Bronchial epithelial cell (primary cell): ENCODE measurements at places on chromosomes 2 and 18. TPM values are rescaled to one million over a fixed set of nuclear protein-coding genes. Genes with fewer than 3 reads are reported as not detected.
A peak's percentile ranks its signal among the peaks of the same experiment; 100 is the strongest.

Gene LYG2
- not detected in 2 replicates for total RNA-seq

Gene TAF4B
- 2.3 and 6.6 TPM in 2 replicates for total RNA-seq

Gene COLEC12
- under 0.01 and 0.53 TPM in 2 replicates for total RNA-seq

Gene GAD1
- total RNA-seq, result 1.3 and 1.7 TPM in 2 replicates

Gene RFTN2
- total RNA-seq, result under 0.01 and 0.13 TPM in 2 replicates

Gene RGPD4
- not detected in 2 replicates for total RNA-seq

Gene CASP10
- total RNA-seq, result 2.6 and 5.1 TPM in 2 replicates

Gene ARHGAP28
- total RNA-seq, result 0.26 and 0.38 TPM in 2 replicates

Gene DUSP2
- 1.8 and 5.3 TPM in 2 replicates for total RNA-seq

Gene CYP26B1
- under 0.01 and 0.53 TPM in 2 replicates for total RNA-seq

Gene ATP6V1C2
- total RNA-seq, result 0.26 and 0.90 TPM in 2 replicates

DNA sequence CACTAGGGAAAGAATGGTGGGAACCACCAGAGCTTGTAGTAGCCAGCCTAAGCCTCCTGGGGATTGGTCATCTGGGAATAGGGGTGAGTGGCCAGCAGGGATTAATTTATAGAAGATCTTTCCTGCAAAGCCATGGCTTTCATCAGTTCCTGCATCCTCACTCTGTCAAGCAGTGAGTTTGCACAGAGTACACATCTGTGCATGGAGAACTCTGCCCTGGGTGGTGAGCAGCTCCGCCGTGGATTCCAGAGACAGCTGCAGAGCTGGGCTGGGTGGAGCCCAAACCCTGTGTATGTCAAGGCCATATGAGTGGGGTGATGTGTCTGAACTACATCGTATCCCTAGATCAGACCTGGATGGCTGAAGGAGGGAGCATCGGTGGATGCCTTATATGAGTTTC is 182.2 kb downstream of the GLI2 start:
- no peak for DNase-seq

DNA sequence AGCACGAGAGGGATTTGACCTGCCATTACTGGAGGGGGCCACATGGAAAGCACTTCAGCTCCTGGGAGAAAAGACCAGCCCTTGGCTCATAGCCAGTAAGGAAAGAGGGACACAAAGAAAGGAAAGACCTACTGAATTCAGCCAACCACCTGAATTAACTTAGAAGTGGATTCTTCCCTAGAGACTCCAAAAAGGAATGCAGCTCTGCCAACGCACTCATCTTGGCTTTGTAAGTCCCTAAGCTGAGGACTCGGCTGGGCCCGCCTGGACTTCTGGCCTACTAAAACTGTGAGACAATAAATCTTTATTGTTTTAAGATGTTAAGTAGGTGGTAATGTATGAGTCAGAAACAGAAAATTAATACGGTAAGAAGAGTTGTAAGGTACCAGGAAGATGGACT is 11.5 kb downstream of the ATF2 start:
- DNase-seq, result no peak

DNA sequence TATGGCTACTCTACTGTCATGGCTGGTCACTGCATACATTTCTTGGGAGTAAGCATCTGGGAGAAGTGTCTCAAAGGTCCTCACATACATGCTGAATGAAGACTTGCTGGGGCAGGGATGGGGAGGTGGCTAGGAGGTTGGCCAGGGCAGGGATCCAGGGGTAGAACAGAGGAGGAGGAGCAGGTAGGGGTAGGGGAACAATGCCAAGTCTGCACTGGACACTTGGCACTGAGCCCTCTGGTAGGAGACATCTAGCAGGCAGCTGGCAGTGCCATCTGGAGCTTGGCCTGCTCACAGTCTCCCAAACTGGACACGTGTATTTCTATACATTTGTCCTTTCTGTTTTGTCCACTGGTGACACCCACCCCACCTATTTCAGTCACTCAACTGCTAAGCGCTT is 62.7 kb upstream of the REV1 start:
- no peak for DNase-seq

- DNase-seq, result no peak
Observed at GRCh38 chr2:236904389-236905263, 181.1 kb upstream of the COPS8 start.

- DNase-seq, result no peak
Observed at GRCh38 chr2:231241755-231242507, 43.5 kb downstream of the ARMC9 start.

GRCh38 chr2:36352701-36353100 is 2.9 kb upstream of the CRIM1 start:
- peak; percentile 84 for DNase-seq

- peak; percentile 54 for DNase-seq
Observed at GRCh38 chr2:191521608-191522208, 156.2 kb upstream of the NABP1 start.

DNA sequence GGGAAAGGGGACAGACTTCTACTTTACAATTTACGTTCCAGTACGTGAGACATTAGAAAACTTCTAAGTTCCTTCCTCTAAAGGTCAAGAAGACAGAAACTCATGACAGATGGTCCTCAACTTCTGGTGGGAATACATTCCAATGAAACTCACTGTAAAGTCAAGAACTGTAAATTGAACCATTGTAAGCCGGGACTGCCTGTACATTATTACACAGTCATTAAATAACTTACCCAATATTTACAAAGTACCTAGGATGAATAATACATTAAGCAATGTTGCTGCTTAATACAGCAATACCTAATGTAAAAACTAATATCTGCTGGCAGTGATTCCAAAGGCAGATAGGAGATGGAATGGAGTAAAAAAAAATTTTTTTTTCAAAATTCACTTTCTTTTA is 51.9 kb downstream of the CDH2 start:
- peak; percentile 82 for DNase-seq

DNA sequence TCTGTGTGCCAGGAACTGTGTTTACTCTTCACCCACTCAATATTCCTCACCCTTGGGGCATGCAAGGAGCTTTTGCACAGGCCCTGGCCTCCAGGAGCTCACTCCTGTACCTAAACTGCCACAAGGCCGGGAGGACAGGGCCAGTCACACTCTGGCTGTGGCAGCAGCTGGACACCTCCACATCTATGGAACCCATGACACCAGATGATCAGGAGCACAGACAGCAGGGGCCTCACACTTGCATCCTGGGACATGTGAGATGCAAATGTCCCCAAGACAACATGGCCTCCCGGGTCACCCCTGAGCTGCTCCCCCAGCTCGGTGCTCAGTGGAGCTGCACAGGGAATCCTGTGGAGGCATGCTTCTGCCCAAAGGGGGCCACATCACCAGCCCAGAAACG is 61.8 kb upstream of the SLC66A3 start:
- no peak for DNase-seq

GRCh38 chr2:16479721-16480120 is 185.9 kb downstream of the CYRIA start:
- no peak for DNase-seq

DNA sequence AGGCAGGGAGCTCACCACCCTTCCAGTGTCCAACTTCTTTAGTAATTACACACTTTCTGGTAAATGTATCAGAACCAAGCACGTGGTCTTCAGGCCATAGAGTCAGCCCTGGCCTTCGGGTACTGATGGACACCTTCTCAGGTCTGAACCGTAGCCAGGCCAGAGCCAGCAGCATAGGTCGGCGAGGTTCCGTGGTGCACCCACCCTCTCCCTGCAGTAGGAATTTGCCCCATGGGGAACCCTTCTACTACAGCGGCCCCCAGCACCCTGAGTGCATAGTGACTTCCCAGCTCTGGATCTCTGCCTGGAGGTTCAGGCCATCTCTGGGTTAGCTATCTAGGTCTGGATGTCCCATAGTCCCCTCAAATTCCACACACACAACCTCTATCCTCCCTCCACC is 61.6 kb downstream of the EDAR start:
- no peak for DNase-seq

DNA sequence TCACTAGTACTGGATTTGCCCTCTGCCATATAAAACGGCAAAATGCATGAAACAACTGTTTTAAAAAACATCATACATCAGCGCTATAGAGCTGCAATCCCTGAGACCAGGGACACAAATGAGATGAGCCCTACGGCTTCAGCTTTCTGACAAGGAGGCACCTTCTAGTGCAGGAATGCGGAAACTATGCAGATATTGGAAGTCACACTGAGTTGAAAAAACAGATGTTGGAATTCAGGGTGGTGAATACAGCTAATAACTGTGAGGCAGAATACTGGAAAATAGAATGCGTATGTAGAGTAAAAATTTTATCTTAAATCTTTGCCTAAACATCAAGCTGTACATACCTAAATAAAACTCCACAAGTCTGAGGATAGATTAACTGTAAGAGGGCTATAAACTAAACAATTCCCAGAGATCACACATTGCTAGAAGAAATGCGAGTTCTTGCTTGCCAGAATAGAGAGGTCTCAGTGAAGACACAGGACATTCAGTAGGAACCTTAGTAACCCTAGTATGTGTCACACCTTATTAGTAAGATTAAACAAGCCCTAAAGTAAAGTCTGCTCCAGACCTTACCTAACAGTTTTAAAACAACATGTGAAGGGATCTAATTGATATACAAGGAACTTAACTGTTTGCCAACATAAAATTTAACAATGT is 541.4 kb upstream of the DDX18 start:
- peak; percentile 7 for DNase-seq

GRCh38 chr2:130987519-130988425 is 105.5 kb downstream of the FAM168B start:
- DNase-seq, result no peak

GRCh38 chr18:51076503-51076902 is 46.5 kb downstream of the SMAD4 start:
- no peak for DNase-seq

- no peak for DNase-seq
Observed at GRCh38 chr2:218701806-218702205, 8.8 kb upstream of the TTLL4 start.

DNA sequence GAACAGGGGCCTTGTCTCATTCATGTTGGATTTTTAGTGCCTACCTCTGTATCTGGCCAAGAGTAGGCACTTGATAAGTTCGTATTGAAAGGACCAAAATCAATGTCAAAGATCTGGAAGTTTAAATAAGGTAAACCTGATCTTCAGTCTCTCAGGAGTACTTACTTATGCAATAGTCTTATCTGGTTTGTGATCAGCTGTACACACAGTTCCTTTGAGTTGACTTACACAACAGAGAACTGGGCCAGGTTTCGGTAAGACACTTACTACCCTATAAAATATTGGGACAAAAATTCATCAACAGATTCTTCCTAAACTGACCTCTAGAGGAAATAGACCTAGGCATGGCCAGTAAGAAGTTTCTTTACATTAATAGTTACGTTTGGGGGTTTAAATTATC is 113.6 kb upstream of the NXPH2 start:
- no peak for DNase-seq

DNA sequence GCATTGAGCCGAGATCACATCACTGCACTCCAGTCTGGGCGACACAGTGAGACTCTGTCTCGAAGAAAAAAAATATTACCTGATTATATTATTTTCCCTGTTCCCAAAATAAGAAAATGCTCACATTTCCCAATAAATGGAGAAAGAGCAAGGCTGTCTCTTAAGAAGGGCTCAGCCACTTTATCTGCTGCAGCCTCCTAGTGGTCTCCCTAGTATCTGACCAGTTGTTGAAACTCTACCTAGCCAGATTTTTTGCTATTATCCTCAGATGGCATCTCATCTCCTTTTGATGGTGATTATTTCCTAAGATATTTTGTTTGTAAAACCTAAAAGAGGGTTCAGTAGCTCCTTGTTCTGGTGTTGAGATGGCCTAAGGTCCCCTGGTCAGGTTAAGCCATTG is 114.3 kb downstream of the TPGS2 start:
- no peak for DNase-seq

DNA sequence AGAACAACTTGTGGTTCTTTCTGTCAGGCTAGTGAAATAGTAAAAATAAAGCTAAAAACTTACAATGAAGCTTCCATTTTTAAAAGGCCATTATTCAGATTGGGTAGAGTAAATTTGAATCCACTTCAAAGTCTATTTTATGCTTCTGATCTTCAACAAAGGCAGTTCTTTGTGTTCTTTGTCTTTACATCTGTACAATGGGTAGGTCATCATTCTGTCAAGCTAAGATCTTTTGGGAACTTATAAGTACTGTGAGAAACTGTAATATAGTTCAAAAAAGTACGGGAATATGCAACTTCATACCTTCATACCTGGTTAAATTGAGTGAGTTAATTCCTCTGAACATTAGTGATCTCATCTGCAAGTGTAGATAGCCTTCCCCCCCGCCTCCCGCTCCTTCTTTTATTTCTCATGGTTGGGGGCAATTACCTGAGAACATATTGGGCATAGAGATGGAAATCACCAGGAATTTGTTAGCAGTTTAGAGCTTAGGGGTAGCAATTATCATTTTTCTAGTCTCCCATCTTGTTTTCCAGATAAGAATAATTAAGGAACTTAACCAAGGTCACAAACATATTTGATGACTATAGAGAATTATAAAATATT is 9.7 kb downstream of the CNOT9 start:
- no peak for DNase-seq

DNA sequence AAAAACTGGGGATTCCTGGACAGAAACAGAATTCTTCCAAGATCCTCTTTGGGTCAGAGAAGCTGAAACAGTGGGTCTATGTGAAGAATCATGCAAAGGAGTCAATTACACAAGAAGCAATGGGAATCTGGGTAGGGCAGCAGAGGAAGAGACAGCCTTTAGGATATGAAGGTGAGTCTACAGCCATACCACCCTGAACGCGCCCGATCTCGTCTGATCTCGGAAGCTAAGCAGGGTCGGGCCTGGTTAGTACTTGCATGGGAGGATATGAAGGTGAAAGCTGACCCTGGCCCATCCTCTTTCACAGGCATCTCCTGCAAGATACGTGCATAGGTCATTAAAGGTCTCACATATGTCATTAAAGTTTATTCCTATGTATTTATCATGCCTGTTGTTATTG is 1080.9 kb upstream of the FANCL start:
- DNase-seq, result no peak
